IPS DF 6.9 (cell line): ENCODE measurements at places on chromosomes 2 and 18.

DNA sequence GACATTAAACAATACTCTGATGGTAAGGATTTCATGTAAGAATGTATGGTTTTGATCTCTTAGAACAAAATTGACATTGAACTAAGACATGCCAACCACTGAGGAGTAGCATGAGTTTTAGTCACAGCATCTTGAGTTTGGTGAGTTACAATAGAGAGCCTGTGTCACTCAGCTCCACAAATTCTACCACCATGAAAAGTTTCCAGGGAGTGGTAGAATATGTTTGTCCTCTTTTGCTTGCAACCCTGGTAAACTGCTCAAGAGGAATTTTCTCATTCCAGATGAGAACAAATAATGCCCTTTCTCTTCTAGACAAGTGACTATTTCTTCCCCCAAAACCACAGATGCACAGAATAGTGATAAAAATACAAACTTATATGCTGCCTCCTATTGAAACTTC lies 502.0 kb upstream of the VRK2 start:
- no peaks in the 10 kb centered on the region for H3K27me3 ChIP-seq
- no peaks in the 10 kb centered on the region for H3K36me3 ChIP-seq
- H3K4me1 ChIP-seq, result no peaks in the 10 kb centered on the region
- H3K4me3 ChIP-seq, result no peak overlapping the region
- DNase-seq, result no peak

GRCh38 chr2:74497777-74498499 lies 1.5 kb downstream of the LBX2 start:
- peaks cover 2% of the 10 kb centered on the region; the same call in 1 of the 2 replicates for H3K4me1 ChIP-seq
- no peak for DNase-seq
- peaks cover 71% of the 10 kb centered on the region for H3K27me3 ChIP-seq
- no peak overlapping the region for H3K27ac ChIP-seq

GRCh38 chr2:99698896-99699295 lies 209.1 kb upstream of the REV1 start:
- no peak for DNase-seq
- no peak overlapping the region for H3K27ac ChIP-seq
- H3K4me1 ChIP-seq, result no peaks in the 10 kb centered on the region
- H3K27me3 ChIP-seq, result no peaks in the 10 kb centered on the region

GRCh38 chr2:195151711-195152110 lies 505.3 kb upstream of the SLC39A10 start:
- H3K36me3 ChIP-seq, result no peaks in the 10 kb centered on the region
- DNase-seq, result no peak
- no peak overlapping the region for H3K4me3 ChIP-seq

- no peaks in the 10 kb centered on the region for H3K27me3 ChIP-seq
- no peaks in the 10 kb centered on the region for H3K36me3 ChIP-seq
- no peak overlapping the region for H3K27ac ChIP-seq
- H3K4me3 ChIP-seq, result no peak overlapping the region
Measured at GRCh38 chr18:67550872-67551520, 34.5 kb upstream of the DSEL start.

DNA sequence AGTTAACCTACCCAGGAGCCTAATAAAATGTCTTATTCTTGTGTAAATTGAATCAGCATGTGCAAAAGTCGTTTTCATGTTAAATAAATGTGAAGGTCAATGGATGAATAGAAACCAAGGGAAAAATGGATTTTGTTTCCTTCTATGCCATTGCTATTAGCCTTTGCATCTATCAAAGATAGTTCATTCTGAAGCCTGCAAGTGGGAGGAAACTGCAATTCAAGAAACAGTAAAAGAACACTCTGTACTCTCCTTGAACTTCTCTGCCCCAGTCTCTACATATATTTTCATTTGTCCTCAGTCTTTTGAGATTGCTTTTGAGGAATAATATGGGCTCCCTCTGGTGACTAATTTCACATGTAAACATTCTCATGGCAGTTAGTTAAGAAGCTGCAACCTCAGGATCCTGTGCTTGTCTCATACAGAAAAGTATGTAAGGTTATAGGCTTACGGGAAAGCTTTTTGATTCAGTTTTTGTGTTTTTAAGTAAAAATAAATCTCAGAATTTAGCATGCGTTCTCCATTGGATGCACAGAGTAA lies 1590.0 kb upstream of the LRRTM1 start:
- no peaks in the 10 kb centered on the region for H3K27me3 ChIP-seq
- H3K4me1 ChIP-seq, result no peaks in the 10 kb centered on the region
- no peak for DNase-seq
- no peaks in the 10 kb centered on the region for H3K36me3 ChIP-seq
- H3K4me3 ChIP-seq, result no peak overlapping the region

DNA sequence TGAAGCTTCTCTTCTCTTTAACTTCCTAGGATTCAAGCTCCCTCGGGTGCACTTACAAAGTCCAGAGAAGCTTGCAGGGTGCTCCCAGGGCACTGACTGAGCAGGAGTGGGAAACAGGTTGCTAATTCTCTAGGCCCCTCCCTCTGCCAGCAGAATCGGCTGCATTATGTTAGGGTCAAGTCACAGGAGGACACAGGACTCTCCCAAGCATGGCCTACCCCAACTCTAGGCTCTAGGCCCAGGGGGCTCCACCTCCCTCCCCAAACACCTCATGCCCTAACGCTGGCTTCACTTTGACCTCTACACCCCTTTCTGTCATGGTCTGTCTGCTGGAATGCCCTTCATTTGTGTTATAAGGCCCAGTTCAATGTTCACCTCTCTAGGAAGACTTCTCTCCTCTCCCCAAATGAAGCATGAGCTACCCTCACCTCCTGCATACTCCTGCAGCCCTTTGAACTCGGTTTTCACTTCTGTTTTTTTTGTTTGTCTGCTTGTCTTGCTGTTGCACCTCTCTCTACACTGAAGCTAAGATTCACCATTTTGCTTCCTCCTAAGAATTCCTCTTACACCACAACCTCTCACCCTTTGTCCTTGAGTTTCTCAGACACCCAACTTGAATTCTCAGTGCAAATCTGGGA lies 521.8 kb upstream of the ID2 start:
- H3K27ac ChIP-seq, result no peak overlapping the region
- no peak overlapping the region for H3K4me3 ChIP-seq
- no peaks in the 10 kb centered on the region; the same call in 1 of the 2 replicates for H3K36me3 ChIP-seq
- peaks cover 4% of the 10 kb centered on the region for H3K4me1 ChIP-seq
- no peak for DNase-seq

GRCh38 chr2:172198361-172198760 lies 95.7 kb upstream of the DLX2 start:
- peaks cover 3% of the 10 kb centered on the region; the same call in 1 of the 2 replicates for H3K36me3 ChIP-seq
- H3K27me3 ChIP-seq, result no peaks in the 10 kb centered on the region
- no peak overlapping the region for H3K27ac ChIP-seq
- H3K4me3 ChIP-seq, result no peak overlapping the region
- no peak for DNase-seq

- no peak for DNase-seq
- no peak overlapping the region for H3K27ac ChIP-seq
- H3K4me1 ChIP-seq, result 0 out of 2 replicates have a peak, but pooled peaks cover 2% of the 10 kb centered on the region
- H3K27me3 ChIP-seq, result no peaks in the 10 kb centered on the region
- H3K36me3 ChIP-seq, result no peaks in the 10 kb centered on the region
Measured at GRCh38 chr2:379778-380177, 91.9 kb upstream of the ALKAL2 start.

DNA sequence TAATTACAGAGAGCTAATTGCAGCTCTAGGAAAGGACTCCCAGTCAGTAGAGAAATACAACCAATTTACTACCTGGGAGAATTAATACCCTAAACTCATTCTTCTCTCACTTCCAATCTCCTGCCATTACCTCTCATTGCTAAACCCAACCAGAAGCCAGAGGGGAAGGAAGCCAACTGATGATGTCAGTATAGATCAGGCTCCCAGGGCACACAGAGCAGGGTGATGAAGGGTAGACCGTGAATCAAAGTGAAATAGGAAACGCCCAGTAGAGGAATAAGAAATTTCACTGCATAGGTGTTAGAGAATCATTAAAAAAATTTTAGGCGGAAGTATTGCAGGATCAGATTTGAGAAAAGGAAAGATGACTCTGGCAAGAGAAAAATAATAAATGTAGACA lies 456.8 kb upstream of the NXPH2 start:
- H3K4me3 ChIP-seq, result no peak overlapping the region
- H3K27me3 ChIP-seq, result no peaks in the 10 kb centered on the region
- H3K4me1 ChIP-seq, result no peaks in the 10 kb centered on the region
- H3K36me3 ChIP-seq, result no peaks in the 10 kb centered on the region
- H3K27ac ChIP-seq, result no peak overlapping the region

DNA sequence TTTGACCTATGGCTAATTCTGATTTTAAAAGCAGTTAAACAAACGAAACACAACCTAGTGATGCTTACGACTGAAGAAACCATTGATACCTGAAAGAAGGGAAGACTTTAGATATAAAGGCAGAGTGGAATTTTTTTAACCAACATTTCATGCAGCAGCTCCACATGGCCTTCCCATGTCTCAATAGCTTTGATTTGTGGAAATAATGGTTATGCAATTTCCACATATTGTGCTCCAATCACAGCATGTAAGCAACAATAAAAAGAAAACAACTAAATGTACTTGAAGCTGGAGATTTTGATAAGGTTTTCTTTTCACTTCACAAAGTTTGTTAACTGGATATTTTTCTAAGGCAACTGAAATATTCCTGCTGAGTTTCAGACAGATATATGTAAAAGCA lies 82.0 kb upstream of the SLC39A10 start:
- no peaks in the 10 kb centered on the region for H3K4me1 ChIP-seq
- no peaks in the 10 kb centered on the region for H3K36me3 ChIP-seq
- no peak overlapping the region for H3K27ac ChIP-seq

- no peak for DNase-seq
- H3K36me3 ChIP-seq, result no peaks in the 10 kb centered on the region
- no peaks in the 10 kb centered on the region for H3K27me3 ChIP-seq
- H3K4me3 ChIP-seq, result no peak overlapping the region
Measured at GRCh38 chr2:41930807-41931566, 116.8 kb upstream of the PKDCC start.

- no peak for DNase-seq
- no peaks in the 10 kb centered on the region for H3K4me1 ChIP-seq
- H3K27ac ChIP-seq, result no peak overlapping the region
Measured at GRCh38 chr18:69948919-69949537, 1.4 kb upstream of the CD226 start.

GRCh38 chr18:61628085-61628484 lies 264.7 kb downstream of the RNF152 start:
- no peak overlapping the region for H3K27ac ChIP-seq
- H3K36me3 ChIP-seq, result no peaks in the 10 kb centered on the region
- no peaks in the 10 kb centered on the region for H3K4me1 ChIP-seq
- H3K4me3 ChIP-seq, result no peak overlapping the region
